Urothelium cell line (cell line): ENCODE measurements at places on chromosomes 4 and X.

DNA sequence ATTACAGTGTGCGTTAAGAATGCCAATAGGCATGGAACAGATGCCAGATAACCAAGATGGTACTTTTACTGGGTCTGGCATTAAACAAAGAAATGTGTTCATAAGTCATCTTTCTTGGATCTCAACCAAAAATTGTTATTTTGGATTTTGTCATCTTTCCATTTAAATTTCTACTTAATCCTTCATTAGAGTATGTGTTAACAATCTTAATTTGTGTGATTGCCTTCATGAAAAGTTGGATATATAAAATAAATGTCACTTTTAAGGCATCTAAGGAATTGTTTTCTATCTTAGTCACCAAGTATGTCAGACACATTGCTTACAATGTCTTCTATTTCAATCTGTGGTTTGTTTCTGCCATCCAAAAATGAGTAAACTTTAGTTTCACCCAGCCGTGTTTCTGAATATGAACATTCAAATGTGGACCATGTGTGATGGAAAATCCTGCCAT is 87.5 kb downstream of the PALLD start:
- DNase-seq, result no peak

DNA sequence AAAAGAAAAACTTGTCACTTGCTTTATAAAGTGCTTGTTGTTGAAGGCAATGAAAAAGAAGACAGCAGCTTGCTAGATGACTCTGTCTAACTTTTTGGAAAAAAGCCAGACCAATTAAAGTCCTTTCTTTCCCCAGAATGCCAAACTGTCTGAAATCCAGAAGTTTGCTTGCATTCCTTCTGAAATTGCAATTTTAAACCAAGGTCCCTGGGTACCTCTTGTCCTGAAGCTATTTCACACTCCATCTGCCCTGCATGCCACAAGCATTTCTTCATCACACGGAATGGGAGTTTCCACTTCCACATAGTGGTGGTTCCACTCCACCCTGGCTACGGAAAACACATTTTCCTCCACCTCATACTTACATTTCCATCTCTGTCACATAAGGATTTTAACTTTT is 101.0 kb downstream of the PAPSS1 start:
- peak; percentile 27 for DNase-seq

GRCh38 chrX:133645256-133645655 is 230.0 kb upstream of the GPC4 start:
- no peak for DNase-seq

DNA sequence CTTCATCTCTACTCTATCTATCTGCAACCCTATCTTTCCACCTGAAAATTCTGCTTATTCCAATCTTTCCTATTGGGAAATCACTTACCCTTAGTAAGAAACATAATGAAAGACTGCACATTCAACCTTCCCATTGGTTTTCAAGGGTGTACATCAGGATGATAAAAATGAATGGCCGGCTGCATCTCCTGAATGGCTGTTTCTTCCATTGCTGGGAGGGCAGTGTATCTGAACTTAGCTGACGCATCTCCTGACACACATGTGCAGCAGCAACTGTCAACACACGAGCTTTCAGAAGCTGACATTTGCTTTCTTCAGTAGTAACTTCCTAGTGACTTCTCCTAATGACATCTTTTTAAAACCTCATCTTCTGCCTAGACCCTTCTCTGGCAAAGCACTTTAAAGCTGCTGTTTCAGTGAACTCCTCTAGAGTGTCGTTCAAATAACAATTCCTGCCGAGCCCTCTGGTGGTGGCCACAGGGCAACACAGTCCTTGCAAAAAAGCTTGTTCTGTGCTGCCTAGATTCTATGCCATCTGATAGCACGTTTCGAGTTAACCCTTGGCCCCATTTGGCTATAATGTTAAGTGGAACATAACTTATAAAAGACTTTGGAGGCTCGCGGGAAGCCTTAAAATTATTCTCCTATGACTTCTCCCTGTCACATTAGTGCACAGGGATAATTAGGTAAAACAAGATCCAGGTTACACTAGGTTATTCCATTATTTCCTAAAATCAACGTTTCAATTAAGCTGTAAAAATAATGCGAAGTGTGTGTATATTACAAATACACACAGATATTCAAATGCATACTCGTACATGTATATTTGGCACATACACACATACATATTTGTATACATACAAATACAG is 2340.7 kb downstream of the PCDH7 start:
- DNase-seq, result peak; percentile 56

GRCh38 chr4:122765692-122766352 is 33.3 kb downstream of the BBS12 start:
- DNase-seq, result no peak

DNA sequence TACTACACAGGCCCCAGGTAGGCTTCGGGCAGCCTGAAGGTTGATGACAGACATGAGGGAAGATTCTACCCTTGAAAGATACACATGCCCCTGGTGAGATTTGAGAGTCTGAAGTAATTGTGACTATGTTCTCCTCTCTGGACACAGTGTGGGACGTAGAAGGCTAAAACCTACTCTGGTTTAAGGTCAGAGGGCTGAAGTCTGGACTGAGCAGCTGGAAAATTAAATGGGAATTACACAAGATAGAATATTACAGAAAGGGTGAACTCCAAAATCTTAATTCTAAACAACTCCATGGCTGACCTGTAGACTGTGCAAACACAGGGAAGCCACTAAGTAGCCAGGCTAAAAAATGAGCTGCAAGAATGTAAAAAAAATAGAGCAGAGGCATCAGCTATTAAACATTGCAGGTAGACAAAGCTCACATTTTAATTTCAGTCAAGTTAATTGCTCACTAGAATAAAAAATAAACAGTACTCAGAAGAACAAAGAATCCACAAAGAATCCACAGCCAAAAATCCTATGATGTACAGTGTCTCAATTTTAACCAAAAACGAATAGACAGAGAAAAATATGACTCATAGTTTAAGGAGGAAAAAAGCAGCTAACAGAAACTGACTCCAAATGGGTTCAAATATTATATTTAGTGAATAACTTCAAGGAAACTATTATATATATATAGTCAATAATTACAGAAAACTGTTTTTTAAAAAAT is 170.4 kb downstream of the PCDH18 start:
- no peak for DNase-seq

GRCh38 chr4:138858419-138858818 is 157.2 kb upstream of the NOCT start:
- no peak for DNase-seq

DNA sequence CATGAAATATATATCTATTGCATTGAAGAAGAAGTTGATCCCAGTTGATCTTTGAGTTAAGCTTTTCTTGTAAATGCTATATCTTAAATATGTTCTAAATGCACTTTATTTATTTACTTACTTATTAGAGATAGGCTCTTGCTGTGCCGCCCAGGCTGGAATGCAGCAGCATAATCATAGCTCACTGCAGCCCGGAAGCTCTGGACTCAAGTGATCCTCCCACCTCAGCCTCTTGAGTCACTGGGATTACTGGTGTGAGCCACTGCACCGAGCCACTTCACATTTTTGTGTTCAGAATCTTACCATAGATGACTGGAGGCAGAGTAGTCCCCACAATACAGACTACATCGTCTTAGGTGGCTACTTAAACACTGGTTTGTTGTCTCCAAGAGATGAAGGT is 324.3 kb upstream of the SLIT2 start:
- DNase-seq, result no peak

GRCh38 chr4:4614925-4615678 is 73.3 kb upstream of the STX18 start:
- DNase-seq, result no peak

GRCh38 chr4:99404595-99405287 is 30.4 kb downstream of the ADH7 start:
- peak; percentile 79 for DNase-seq

DNA sequence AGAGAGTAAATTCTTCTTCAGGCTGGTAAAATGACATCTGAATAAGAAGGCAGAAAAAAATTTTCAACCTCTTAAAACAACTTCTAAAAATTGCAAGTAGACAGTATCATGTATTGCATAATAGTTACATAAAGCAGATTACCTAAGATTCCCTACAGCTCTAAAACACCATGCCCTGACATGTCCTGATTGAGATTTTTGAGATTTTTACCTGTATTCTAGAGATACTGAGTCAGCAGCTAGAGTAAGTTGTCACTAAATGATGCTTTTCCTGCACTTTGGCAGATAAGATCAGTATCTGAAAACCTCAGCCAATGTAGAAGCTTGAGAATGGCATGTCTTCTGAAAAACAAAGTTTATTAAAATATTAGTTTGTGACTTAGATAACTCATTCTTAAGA is 713.6 kb downstream of the CCSER1 start:
- DNase-seq, result no peak

DNA sequence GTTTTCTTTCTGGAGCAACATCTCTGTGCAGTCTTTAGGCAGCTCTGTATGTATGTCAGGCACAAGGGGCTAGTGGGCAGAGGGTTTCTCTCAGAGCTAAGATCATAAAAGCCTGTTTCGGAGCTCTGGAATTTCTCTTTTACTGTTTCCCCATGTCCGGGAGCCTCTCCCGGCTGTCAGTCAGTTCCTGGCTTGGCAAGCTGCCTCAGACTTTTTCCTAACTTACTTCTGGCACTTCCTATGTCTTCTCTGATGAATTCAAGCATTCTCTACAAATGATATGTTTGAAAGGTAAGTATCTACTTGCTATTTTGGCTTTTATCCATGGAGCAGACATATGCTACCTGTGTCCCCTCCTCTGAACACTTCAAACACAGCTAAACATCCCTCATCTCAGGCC is 129.3 kb upstream of the PGRMC2 start:
- no peak for DNase-seq

- DNase-seq, result peak; percentile 24
Measured at GRCh38 chr4:161252520-161253141, 911.2 kb downstream of the FSTL5 start.

- peak; percentile 52 for DNase-seq
Measured at GRCh38 chr4:48483006-48483776, at the start of gene SLC10A4. SLC10A4 (plus strand) TSS chr4:48483343; CDS start chr4:48483562, 219 bp downstream.

GRCh38 chr4:144056800-144057199 is 37.6 kb upstream of the GYPB start:
- no peak for DNase-seq
